ENCODE measurements at places on chromosomes 6 and 20. TPM values are rescaled to one million over a fixed set of nuclear protein-coding genes. Genes with fewer than 3 reads are reported as not detected.
A peak's percentile ranks its signal among the peaks of the same experiment; 100 is the strongest.

GRCh38 chr6:118581489-118581959 lies 33.4 kb downstream of the PLN start:
- no peaks in the 10 kb centered on the region for H3K36me3 ChIP-seq
- no peaks in the 10 kb centered on the region for H3K27me3 ChIP-seq
- peaks cover 25% of the 10 kb centered on the region for H3K4me1 ChIP-seq
- peak overlapping the region; percentile 70 for H3K27ac ChIP-seq

- H3K27ac ChIP-seq, result no peak overlapping the region
- H3K4me1 ChIP-seq, result peaks cover 4% of the 10 kb centered on the region
- no peaks in the 10 kb centered on the region for H3K27me3 ChIP-seq
- no peak overlapping the region for H3K4me3 ChIP-seq
- DNase-seq, result no peak
Measured at GRCh38 chr6:157215717-157216116, 107.6 kb downstream of the TMEM242 start.

The ZNF292 gene
- 35.4 TPM for total RNA-seq

The LY86 gene
- total RNA-seq, result 0.60 TPM

GRCh38 chr6:110874880-110875547 lies 429 bp downstream of the AMD1 start:
- peak overlapping the region; percentile 97 for H3K27ac ChIP-seq
- H3K4me1 ChIP-seq, result peaks cover 7% of the 10 kb centered on the region
- peak; percentile 64 for DNase-seq
- no peaks in the 10 kb centered on the region for H3K27me3 ChIP-seq

GRCh38 chr20:61976263-61976643 lies 89.4 kb downstream of the TAF4 start:
- H3K27me3 ChIP-seq, result no peaks in the 10 kb centered on the region
- DNase-seq, result no peak

DNA sequence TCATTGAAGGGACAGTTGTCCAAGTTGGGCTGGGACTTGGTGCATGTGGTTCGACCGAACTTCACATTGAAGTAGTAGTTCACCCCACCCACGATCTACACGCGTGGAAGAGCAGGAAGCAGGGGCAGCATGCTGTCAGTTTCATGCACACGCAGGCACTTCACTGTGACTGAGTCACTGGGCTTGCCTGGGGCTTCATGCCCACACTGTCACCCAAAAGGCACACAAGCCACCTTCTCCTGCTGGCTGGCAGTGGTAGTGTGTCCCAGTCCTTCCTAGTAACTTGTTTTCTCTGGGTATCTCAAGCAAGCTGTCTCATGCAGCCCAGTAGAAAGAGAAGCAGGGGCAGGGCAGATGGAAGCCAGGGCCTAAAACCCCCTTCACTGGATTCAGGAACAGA lies 2.0 kb downstream of the CST5 start:
- H3K27me3 ChIP-seq, result no peaks in the 10 kb centered on the region
- H3K4me1 ChIP-seq, result no peaks in the 10 kb centered on the region
- DNase-seq, result no peak
- H3K4me3 ChIP-seq, result no peak overlapping the region
- H3K36me3 ChIP-seq, result no peaks in the 10 kb centered on the region

DNA sequence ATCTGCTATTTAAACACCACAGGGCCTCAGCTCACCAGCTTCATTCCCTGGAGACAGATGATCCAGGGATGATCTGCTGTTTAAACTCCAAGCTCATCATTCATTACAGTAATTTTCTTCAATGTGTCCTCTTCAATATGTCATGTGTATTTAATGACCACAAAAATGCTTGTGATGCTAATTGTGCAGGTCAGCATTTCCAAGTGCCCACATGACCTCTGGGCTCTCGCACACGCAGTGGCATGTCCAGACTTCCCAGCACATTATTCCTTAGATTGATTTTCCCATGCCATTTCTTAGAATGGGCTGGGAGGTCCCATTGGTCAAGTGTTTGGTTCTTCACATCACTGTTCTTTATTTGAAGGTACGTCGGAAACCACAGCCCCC lies 434.4 kb downstream of the HAO1 start:
- no peaks in the 10 kb centered on the region for H3K4me1 ChIP-seq
- DNase-seq, result no peak
- no peaks in the 10 kb centered on the region for H3K36me3 ChIP-seq
- no peak overlapping the region for H3K4me3 ChIP-seq
- no peak overlapping the region for H3K27ac ChIP-seq

GRCh38 chr6:107101686-107102413 lies 13.5 kb downstream of the BEND3 start:
- no peak overlapping the region for H3K27ac ChIP-seq
- DNase-seq, result no peak
- H3K27me3 ChIP-seq, result no peaks in the 10 kb centered on the region
- no peaks in the 10 kb centered on the region for H3K36me3 ChIP-seq

The SMIM8 gene
- 6.2 TPM for total RNA-seq

- peaks cover 17% of the 10 kb centered on the region for H3K27me3 ChIP-seq
- no peak within 1 kb of the TSS for H3K4me3 ChIP-seq
- no peaks in the 10 kb centered on the region for H3K36me3 ChIP-seq
- H3K27ac ChIP-seq, result no peak within 1 kb of the TSS
- DNase-seq, result no peak
Measured at GRCh38 chr6:49550492-49551077, at the start of gene C6orf141. Gene C6orf141, plus strand, starts transcription at chr6:49550668. Its CDS starts 125 bp downstream, at chr6:49550793.

- DNase-seq, result no peak
- H3K36me3 ChIP-seq, result no peaks in the 10 kb centered on the region
- no peaks in the 10 kb centered on the region for H3K27me3 ChIP-seq
- H3K4me1 ChIP-seq, result peaks cover 19% of the 10 kb centered on the region
Measured at GRCh38 chr6:125157725-125158124, 4.2 kb downstream of the TPD52L1 start.

- no peaks in the 10 kb centered on the region for H3K27me3 ChIP-seq
- no peaks in the 10 kb centered on the region for H3K36me3 ChIP-seq
- no peak for DNase-seq
- H3K4me3 ChIP-seq, result no peak overlapping the region
Measured at GRCh38 chr6:10655508-10656055, 38.8 kb downstream of the C6orf52 start.

- H3K27me3 ChIP-seq, result no peaks in the 10 kb centered on the region
- DNase-seq, result no peak
- H3K4me1 ChIP-seq, result no peaks in the 10 kb centered on the region
- no peak overlapping the region for H3K27ac ChIP-seq
Measured at GRCh38 chr6:111985202-111985731, 68.6 kb upstream of the CCN6 start.

- H3K27ac ChIP-seq, result no peak overlapping the region
- no peak overlapping the region for H3K4me3 ChIP-seq
- no peak for DNase-seq
- no peaks in the 10 kb centered on the region for H3K36me3 ChIP-seq
- H3K4me1 ChIP-seq, result no peaks in the 10 kb centered on the region
Measured at GRCh38 chr6:111183702-111184517, 96.6 kb downstream of the SLC16A10 start.

The HNF4A gene
- 0.12 TPM for total RNA-seq

GRCh38 chr6:39377539-39377950 lies 55.0 kb upstream of the KCNK16 start:
- H3K4me1 ChIP-seq, result no peaks in the 10 kb centered on the region
- H3K27me3 ChIP-seq, result no peaks in the 10 kb centered on the region
- H3K27ac ChIP-seq, result no peak overlapping the region
- H3K36me3 ChIP-seq, result no peaks in the 10 kb centered on the region
- DNase-seq, result peak; percentile 82

Data from adrenal gland (tissue), 19 donors.